Heart right ventricle (tissue), 16 donors: ENCODE measurements at places on chromosomes 11 and 22. TPM values are rescaled to one million over a fixed set of nuclear protein-coding genes. Genes with fewer than 3 reads are reported as not detected.

- no peak for DNase-seq
These were observed 270.9 kb downstream of the TTC28 start for GRCh38 chr22:28408709-28409108.

GRCh38 chr22:31087744-31088215, 6.7 kb downstream of the SMTN start:
- DNase-seq: no peak

DNA sequence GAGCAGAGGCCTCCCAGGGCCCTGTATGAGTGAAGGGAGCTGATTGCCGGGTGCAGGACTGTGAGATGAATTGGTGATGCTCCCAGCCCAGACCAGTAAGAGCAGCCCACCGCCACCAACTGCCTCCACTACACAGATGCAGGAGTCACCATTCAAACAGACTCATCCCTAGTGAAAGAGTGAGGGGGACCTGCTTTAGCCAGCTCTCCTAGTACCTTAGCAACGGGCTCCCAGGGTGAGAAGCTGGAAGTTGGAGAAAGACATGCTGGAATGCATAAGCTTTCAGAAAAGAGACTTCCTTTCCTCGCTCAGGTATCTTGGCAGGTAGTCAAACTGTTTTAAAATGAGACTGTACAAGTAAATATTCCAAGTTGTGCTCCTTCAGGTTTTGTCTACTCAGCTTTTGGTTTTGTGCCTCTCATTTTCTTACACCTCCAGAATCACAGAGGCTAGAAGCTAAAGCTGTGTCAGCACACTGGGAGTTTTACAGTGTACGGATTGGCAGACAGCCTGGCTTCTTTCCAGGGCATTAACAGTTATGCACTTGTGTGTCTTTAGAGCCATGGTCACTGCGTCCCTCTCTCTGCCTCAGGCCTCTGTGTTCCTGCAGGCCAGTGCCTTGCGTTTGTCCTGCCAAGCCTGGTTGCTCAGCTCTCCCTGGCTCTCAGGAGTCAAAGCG, 146.2 kb downstream of the ATXN10 start:
- DNase-seq: peak; percentile 58

- no peak for DNase-seq
These were observed 4.7 kb downstream of the KCNE3 start for GRCh38 chr11:74462631-74463030.

- no peak for DNase-seq
These were observed 14.7 kb upstream of the SULT4A1 start for GRCh38 chr22:43876866-43877509.

DNA sequence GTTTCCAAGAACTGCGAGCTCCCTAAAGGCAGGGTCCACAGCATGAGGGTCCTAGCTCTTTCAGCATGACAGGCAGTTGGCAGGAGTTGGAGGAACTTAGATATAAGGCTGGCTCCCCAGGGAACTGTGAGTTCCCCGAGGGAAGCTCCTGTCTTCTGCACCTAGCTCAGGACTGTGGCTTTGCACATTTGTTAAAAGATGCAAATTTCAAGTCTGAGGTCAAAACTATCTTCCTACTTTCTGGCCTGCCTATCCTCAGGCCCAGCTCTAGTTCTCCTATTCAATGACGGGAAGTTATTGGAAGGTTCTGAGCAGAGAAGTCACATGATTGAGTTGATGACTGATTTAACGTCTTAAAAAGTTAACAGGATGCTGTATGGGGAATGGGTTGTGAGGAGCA, 11.7 kb upstream of the UCP3 start:
- DNase-seq: no peak

GRCh38 chr11:124753205-124753604, 1.1 kb upstream of the VSIG2 start:
- no peak for DNase-seq

- DNase-seq: no peak
These were observed 296.8 kb downstream of the RAB38 start for GRCh38 chr11:87878373-87878825.

DNA sequence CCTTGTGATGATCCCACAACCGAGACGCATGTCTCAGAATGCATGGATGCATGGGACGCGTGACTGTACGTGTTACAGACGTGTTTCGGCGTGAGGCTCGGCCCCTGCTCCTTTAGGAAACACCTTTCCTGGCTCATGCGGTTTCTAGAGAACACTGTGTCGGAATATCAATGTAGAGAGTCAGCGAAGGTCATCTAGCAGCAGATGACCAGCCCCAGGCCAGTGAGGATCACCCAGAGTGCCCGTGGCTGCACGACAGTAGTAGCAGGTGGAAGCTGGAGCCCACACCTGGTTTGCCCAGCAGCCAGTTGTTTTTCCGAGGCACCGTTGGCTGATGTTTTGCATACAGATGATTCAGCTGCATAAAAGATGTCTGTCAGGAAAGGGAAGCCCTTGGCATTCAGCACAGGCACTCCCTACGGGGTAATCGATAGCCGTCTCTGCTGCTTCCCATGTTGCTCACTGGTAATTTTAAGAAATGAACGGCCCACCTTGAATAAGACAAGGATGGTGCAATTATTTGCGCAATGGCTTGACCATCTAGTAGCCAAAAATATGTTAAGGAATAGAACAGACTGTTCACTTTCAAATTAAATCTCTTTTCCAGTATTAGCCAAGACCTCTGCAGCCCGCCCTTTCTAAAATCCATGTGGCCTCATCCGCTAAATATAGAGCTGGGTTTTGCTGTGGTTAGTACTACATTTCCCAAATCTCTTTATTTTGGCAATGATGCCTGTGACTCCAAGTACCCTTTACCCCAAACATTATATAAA, 1.1 kb upstream of the CLTCL1 start:
- peak; percentile 10 for DNase-seq

DNA sequence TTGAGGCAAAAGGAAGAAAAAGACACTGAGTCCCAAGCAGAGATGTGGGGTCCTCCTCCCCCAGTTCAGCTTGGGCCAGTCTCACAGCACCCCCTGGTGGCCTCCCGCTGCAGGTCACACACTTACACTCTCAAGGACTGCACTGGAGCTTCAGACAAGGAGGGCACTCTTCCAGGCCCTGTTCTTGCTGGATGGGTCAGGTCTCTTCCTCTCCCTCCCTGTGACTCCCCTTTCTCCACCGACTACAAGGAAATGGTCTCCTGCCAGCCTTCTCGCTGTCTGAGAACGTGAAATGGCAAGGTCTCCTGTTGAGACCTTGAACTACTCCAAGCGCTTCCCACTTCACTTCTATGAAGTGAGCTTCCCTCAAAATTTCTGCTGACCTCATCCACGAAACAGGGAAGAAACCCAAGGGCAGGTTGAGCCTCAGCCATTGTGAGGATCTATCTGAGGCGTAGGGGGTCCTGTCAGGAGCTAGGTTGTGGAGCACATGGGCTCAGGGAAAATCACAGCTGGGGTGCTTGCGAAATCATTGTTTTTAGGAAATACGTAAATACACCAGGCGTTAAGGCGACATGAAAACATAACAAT, 11.2 kb upstream of the IGLL1 start:
- DNase-seq: peak; percentile 59

- DNase-seq: peak; percentile 30
These were observed 44.5 kb downstream of the PARVB start for GRCh38 chr22:44068422-44069191.

DNA sequence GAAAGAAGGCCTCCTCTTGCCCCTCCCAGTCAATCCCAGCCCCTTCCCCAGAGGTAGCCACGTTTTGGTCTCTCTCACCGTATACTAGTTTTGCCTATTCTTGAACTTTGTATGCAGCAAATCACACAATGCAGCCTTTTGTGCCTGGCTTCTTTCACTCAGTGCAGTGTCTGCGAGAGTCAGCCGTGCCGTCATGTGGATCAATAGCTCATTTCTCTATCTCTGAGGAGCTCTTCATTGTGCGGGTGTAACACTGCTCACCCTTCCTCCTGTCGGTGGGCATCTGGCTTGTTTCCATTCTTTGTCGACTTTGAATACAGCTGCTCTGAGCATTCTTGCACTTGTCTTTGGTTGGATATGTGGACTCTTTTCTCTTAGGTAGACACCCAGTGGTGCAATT, 146.5 kb downstream of the CACNA1I start:
- no peak for DNase-seq

DNA sequence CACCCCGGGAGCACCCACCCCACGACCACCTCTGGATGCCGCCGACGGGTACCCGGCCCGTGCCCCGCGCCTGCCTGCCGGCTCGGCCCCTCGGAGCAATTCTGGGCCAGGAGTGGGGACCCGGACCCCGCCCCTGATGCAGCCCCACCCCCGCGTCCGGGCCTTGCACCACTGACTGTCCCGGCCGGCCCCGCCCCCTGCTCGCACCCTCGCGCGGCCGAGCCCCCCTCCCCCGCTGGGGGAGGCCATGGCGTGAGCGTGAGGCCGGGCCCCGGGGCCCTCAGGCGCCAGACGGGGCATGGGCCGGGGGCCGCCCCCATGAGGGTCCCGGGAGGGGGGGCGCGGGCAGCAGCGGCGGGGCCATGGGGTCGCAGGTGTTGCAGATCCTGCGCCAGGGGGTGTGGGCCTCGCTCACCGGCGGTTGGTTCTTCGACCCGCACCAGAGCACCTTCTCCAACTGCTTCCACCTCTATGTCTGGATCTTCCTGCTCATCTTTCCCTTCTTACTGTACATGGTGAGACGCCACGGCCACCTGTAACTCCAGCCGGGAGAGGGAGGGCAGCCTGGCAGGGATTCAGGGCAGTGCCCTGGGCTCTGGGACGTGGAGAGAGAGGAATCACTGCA, 486 bp downstream of the PCNX3 start:
- no peak for DNase-seq

PACSIN3 gene
- 256 TPM for total RNA-seq
